Stimulated activated CD8-positive, alpha-beta memory T cell treated with anti-CD3 and anti-CD28 coated beads, Interleukin-7, amount 100 ng/mL, for 1 hour (primary cell): ENCODE measurements at places on chromosomes 2 and 18.

DNA sequence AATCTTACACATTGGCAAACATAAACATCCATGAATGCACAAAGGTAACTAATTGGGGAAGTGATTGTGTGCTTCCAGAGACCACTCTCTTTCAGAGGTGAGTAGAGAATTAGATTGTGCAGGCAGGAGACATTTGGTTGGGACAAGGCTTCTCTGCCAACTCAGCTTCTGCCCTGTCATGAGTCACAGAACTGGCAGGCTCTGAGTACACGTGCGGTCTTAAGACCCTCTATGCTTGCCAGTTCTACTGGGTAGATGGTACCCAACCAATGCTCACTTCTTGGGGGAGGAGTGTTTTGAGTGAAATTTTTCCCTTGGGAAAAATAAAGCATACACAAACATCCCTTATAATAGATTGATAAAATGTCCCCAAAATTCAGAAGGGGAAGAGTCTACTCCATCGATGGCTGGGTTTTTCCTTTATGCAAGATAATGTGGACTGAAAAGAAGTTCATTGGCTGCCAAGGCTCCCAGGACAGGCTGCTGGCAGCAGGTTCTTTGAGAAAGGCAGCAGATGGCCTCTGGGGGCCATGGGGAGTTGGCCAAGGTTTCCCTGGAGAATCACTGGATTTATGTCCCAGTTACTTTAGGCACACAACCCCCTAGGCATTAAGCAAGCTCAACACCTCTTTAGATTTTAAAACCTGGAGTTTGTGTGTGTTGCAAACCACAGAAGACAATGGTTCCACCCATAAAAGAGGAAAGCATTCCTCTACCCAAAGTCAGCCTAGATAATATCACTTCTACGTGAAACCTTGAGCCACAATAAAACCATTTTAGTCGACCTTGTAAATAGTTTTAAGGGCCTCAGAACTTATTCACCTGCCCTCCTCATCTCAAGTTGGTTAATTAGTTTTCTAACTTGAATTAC, 417.0 kb downstream of the TXNL1 start:
- DNase-seq = no peak

DNA sequence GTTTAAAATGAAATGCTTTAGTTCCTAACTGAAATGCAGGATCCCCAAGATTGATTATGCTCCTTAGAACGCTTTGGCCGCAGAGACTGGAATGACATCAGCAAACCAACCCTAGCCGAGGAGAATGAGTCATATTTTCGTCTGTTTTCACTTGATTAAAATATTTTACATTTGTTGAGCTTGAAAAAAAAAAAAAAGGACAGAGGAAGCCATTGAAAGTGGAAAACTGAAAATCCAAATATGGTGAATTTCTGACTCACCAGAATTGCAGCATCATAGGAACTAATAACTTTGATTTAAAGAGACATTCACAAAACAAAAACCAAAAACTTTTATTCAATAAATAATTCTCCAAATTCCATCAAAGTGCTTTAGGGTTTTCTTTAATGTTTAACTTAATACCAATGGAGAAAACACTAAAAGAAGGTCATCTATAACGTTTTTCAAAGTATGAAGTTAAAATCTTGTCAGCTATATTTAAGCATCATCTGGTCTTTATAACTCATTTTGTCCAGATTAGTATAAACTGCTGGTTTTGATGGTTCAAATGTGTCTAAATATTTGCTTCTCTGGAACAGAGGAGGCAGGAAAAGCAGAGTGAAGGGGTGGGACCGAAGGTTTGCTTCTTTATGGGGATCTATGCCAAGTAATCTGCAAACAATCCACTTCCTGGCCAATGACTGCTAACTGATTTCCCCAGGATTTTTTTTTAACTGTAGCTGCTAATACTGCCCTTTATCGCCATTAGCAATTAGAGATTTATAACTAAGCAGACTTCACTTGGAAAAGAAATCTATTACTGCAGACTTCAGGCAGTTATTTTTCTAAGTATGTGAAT, 30.9 kb upstream of the COL5A2 start:
- no peak for DNase-seq

DNA sequence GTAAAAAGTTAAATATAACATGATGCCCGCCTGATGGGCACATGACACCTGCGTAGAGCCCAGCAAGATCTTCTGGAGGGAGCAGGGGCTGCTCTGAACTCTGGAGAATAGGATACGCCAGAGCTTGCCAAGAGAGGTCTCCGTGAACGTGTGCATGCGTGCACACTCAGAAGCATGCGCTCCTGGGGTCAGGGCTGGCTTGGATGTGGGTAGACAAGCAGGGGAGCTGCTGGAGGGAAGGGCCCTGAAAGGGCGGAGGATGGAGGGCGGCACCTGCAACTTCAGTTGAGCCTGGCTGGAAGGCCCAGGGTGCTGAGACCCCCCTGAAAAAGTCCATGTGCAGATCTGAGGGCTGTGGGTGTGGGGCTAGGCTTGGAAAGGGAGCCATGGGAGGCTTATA, 828.4 kb upstream of the SALL3 start:
- no peak for DNase-seq

DNA sequence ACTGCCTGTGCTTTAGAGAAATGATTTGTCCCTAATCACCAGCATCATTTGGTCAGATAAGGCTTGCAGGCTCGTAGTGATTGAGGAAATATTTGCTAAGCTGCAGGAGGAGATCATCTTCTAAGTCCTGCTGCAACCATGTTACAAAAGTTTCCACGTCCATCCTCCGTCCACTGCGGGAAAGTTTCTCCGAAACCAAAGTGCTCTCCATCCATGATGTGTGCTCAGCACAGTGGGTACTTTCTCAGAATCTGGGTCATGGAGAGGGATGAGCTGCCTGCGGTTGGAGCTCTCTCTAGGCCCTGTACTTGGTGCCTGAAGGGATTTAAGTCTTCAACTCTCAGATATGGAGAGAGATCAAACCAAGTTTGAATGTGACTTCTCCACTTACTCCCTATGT, 39.3 kb downstream of the IL1RL2 start:
- DNase-seq = no peak

DNA sequence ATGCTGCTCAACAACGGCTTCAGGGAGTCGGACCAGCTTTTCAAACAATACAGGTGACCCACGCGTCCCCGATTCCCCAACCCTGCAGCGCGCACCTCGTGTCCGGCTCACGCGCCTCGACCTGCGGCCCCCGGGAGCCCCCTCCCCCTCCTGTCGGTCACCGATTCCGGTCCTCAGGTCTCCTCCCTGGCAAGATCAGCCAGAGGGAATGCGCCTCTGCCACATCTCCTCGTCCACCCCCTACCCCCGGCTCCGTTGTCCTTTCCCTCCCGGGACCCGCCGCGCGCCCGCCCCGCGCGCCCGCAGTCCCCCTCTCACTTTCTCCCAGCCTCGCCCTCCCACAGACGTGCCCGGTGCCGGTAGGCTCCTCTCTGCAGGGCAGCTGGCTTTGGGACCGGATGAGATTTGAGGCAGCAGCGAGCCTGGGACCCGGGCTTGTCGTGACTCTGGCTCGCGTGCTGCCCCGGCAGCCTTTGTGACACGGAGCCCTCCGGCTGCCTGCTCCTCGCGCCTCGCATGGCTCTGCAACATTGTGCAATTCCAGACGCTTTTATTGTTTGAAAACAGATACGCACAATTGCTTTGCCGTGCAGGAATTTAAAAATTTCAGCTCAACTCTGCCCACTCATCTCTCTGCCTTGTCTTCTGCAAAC, 558 bp downstream of the TTC39C start:
- DNase-seq = no peak

DNA sequence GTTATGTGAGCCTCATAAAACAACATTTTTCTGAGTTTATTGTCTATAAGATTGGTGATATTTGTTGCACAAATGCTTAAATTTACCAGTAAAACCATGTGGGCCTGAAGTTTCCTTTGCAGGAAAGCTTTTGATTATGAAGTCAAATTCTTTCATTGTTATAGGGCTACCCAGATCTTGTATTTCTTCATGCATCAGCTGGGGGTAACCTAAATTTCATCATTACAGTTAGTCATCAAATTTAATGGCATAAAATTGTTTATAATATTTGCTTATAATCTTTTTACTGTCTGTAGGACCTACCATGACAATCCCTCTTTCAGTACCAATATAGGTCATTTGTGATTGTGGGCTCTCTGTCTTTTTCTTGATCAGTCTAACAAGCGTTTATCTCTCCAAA, 47.8 kb downstream of the SMAD2 start:
- no peak for DNase-seq

- DNase-seq = no peak
Observed at GRCh38 chr2:40220177-40220925, 231.5 kb downstream of the SLC8A1 start.

GRCh38 chr18:76875390-76876325, 53.3 kb downstream of the ZNF236 start:
- DNase-seq = no peak

DNA sequence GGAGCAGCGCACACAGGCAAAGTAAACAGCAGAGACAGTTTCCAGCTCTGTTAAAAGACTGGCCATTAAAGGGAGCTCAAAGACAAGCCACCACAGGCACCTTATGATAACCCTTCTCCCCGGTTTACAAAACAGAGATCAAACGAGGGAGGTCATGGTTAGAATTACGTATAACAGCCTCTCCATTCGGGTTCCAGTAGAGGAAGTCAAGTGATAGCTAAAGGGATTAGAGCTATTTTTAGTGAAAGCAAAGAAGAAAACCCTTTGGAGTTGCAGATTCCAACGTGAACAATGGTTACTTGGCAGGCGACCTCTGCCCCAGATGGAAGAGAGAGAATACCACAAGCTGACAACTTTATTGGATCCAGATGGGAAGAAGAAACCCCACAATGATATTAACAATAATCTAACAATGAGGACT, 31.2 kb upstream of the EDAR start:
- DNase-seq = no peak

GRCh38 chr2:46964835-46965560, 49.4 kb upstream of the MCFD2 start:
- no peak for DNase-seq

- no peak for DNase-seq
Observed at GRCh38 chr2:28678944-28679343, 72.7 kb upstream of the PPP1CB start.

- DNase-seq = no peak
Observed at GRCh38 chr2:84158605-84159004, 300.5 kb downstream of the SUCLG1 start.

GRCh38 chr18:41338341-41338740, 616.7 kb upstream of the PIK3C3 start:
- no peak for DNase-seq

DNA sequence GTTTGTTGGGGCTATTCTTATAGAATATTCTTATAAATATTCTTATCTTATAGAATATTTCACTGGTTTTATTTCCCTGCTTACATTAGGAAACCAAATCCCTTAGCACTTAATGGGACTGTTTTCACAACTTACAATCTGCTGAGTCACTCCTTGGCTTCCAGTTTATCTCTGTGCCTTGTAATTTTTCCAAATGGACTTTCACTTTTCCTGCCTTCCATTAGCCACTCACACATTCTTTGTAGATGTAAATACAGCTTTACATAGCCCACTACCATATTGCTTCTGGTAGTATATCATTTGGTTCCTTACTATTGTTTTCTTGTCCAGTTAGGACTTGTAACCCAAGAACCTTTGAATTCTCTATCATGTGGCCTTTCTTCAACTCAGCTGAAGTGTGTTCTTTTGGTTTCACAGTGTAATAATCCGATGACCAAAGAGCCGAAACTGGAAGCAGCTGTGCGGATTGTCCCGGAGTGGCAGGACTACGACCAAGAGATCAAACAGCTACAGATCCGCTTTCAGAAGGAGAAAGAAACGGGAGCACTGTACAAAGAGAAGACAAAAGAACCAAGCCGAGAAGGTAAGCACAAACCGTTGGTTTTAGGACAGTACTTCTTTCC, 96.1 kb downstream of the UGGT1 start:
- DNase-seq = no peak
